ENCODE measurements at places on chromosomes 5 and 9.

- DNase-seq = peak; percentile 52
These were observed 339.5 kb upstream of the RFX3 start for GRCh38 chr9:3865141-3865772.

- DNase-seq = no peak
These were observed 151.6 kb downstream of the MACIR start for GRCh38 chr5:103410172-103410571.

GRCh38 chr5:81247441-81247972 is 14.4 kb downstream of the CKMT2 start:
- no peak for DNase-seq

DNA sequence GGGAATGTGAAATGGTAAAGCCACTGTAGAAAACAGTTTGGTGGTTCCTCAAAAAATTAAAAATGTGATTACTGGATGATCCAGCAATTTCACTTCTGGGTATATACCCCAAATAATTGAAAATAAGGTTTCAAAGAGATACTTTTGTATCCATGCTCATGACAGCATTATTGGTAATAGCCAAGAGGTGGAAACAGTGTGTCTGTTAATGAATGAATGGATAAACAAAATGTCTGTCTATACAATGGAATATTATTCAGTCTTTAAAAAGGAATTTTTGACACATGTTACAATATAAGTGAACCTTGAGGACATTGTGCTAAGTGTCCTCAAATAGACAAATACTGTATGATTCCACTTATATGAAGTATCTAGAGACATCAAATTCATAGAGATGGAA is 40.1 kb downstream of the NUP214 start:
- no peak for DNase-seq

DNA sequence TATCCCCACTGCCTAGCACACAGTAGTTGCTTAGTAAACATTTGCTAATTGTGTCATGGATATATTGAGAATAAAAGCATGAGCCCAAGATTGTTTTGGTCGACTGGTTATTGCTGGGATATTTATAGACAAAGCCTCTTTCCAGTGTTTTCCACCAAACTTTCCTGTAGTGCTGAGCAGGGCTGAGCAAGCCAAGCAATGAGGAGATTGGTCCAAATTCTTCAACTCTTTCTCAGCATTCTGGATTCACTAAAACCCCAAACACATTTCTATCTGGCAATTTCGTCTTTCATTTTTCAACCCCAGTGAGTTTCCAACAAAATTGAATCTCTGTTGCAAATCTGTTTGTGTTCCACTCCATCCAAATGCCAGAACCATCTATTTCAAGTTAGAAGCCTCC is 31.9 kb upstream of the TARS1 start:
- DNase-seq = peak; percentile 66

DNA sequence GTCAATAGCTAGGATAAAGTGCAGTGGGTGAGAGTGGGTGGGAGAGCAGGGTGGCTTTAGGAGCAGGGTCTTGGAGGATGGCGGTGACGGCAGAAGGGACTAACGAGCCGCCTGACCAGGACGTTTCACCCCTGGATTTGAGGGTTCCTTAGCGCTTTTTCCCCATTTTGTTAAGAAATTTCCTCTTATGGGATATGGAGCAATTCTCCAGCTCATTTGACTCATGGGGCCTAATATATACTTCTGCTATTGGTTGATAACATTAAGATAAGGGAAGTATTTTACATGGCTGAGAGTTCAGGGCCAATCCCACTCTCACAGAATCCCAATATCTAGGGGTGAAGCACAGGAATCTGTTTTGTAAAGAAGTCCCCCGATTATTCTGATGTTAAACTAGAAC is 17.6 kb downstream of the CD180 start:
- DNase-seq = no peak

DNA sequence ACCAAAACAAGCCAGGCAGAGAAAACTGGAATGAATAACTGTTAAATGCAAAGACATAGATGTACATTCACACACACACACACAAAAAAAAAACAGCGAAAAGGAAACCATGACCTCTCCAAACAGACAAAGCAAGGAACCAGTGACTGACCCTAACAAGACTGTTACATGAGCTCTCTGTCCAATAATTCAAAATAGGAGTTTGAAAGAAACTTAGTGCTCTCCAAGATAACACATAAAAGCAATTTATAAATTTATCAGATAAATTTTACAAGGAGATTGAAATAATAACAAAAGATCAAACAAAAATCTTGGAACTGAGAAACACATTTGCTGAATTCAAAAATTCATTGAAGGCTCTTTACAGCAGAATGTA is 423.5 kb upstream of the RGMB start:
- no peak for DNase-seq

DNA sequence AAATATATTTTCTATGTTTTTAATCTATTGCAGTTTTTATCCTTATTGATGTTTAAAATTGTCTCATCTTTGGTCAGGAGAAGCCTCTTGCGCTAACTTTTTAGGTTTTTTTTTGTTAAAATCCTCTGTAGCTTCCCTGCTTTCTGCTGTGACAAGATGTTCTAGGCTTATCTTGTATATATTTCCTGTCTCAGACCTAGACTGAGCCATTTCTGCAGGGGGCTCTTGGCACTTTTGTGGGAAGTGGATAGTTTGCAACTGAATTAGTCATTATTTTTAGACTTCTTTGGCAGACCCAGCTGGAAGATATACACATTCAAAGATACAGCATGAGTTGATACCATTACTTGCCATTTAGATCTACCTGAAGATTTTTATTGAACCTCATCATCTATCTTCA is 28.8 kb downstream of the TCERG1 start:
- no peak for DNase-seq

DNA sequence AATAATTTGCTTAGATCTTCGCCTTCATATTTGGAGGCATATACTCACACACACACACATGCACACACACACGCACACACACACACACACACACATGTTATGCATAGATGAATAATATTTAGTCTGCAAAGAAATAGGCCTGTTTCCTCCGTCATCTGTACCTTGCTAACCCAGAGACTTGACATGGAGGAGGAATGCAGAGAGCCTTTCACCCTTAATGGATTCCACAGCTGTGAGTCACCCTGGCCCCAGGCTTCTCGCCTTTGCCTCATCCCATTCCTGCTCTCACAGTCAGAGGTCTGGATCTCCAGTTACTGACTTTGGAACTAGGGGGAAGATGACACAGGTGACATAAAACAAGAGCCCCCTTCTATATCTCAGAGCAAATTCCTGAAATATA is 29.7 kb downstream of the ZNF462 start:
- DNase-seq = peak; percentile 93

DNA sequence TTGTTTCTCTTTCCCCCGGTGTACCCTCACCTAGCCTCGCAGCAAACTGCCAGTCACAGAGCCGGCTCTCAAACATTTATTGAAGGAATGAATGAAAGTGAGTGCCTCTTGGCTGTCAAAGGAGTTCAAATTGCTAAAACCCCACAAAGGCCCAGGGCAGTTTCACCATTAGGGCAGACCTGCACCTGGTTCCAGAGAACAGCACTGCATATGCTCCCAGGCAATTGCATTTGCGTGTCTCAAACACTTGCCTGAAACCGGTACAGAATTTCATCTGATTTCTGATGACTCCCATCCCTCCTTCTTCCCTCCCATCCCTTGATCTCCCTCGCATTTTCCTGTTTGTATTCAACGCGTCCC is 165.6 kb upstream of the ZNF462 start:
- DNase-seq = no peak

GRCh38 chr5:81552852-81553566 is 159.1 kb upstream of the ACOT12 start:
- DNase-seq = no peak

DNA sequence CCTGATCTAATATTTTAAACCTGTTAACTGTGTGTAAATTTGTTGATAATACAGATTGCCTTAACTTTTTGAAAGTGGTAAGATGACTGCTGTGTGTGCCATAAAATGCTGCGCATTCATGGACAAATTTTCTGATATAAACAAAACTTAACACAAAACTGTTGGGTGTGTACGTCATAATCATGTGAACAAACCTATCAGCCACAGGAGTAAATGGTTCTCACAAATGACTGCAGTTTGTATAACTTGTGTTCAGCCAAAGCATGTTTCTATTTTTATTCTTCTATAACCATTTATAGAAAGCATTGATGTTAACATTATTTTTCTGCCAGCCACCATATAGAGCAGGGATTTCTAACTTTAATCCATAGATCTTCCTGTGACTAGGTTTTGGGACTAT is 21.5 kb downstream of the CAMK4 start:
- no peak for DNase-seq

- DNase-seq = no peak
These were observed 99.5 kb downstream of the FBXW11 start for GRCh38 chr5:171906703-171907590.

Data from fibroblast of gingiva (primary cell).